Activated CD8-positive, alpha-beta memory T cell treated with anti-CD3 and anti-CD28 coated beads for 1 hour (primary cell): ENCODE measurements at places on chromosomes 7 and 10.

GRCh38 chr10:84659497-84660439 is 331.4 kb downstream of the CCSER2 start:
- no peak for DNase-seq

DNA sequence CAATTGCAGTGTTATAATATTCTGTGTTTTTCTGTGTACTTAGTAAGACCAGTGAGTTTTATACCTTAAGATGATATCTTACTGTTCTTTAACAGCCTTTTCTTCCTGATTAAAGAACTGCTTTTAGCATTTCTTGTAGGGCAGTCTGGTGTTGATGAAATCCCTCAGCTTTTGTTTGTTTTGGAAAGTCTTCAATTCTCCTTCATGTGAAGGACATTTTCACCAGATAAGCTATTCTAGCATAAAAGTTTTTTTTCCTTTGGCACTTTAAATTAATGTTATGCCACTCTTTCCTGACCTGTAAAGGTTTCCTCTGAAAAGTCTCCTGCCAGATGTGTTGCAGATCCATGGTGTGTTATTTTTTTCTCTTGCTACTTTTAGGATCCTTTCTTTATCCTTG is 1059.8 kb downstream of the LRMDA start:
- DNase-seq, result no peak

DNA sequence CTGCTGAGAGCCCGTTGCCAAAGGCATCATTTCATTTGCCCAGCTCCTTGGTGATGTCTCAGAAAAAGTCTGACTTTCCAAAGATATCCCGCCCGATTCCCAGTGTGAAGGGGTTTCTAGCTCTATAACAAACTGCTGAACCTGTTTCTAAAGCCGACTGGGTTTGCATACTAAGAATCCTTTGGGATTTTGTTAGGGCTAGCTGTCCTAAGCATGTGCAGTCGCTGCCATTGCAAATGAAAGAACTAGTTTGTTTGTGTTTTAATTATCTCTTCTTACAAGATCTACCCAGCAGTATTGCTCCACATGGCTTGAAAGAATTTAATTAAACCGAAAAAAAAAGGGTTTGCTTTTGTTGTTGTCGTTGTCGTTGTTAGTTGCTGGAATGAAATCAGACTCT is 476.6 kb downstream of the GATA3 start:
- DNase-seq, result no peak

DNA sequence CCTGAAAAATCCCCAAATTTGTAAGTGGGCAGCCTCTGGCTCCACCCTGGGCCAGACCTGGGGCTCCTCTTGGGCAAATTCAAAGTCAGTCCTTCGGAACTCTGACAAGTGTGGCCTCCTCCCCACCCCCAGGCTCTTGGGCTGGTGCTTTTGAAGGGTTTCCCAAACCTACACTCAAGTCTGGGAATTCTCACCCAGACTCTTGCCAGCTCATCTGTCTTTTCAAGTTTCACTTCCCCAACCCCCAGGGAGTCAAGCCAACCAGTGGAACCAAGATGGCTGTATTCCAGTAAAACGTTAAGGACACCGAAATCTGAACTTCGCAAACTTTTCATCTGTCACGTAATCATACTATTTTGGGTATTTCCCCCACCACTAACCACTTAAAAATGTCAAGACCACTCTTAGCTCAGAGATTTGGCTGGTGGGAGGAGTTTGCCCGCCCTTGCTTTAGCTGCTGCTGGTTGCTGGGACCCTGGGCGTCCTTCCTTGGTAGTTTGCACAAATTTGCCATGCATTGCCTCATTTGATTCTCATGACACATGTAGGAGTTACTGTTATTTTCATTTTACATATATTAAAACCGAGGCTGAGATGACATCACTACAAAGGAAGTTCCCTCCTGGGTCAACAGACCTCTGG is 1.7 kb upstream of the MYO1G start:
- DNase-seq, result no peak
